CD4-positive, alpha-beta T cell treated with Interleukin-21 for 1 hour (primary cell): ENCODE measurements at places on chromosomes 2 and 18.

DNA sequence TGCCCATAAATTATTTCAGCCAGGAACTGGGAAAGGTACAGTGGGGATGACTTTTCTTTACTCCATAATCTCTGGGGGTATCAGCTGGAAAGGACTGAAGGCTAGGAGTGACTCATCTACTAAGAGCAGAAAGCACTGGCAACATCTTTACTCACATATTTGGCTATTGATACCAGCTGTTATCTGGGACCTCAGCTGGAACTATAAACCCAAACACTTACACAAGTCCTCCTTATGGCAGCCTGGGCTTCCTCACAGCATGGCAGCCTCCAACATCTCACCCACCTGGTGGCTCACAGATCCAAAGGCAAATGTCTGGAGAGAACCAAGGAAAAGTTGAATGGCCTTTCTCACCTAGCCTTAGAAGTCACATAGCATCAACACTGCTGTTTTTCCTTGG lies 379.0 kb upstream of the RND3 start:
- no peak for DNase-seq

DNA sequence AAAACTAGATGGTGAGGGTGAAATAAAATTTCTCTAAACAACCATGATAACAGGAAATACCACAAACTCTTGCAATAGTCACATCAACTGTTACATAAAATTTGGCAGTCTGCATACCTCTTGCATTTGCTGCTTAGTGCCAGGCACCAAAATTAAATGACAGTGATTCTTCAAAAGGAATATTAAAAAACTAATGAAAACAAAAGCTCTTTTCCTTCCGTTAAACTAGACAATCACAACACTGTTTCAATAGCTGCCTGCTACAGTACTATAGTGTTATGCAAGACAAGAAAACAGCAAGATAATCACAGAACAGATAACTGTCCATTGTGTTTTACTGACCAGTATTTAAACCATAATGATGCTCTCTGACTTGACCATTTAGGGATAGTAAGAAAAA lies 239.0 kb upstream of the SMAD7 start:
- no peak for DNase-seq

- no peak for DNase-seq
Observed at GRCh38 chr2:186543561-186544131, 46.2 kb upstream of the ITGAV start.

DNA sequence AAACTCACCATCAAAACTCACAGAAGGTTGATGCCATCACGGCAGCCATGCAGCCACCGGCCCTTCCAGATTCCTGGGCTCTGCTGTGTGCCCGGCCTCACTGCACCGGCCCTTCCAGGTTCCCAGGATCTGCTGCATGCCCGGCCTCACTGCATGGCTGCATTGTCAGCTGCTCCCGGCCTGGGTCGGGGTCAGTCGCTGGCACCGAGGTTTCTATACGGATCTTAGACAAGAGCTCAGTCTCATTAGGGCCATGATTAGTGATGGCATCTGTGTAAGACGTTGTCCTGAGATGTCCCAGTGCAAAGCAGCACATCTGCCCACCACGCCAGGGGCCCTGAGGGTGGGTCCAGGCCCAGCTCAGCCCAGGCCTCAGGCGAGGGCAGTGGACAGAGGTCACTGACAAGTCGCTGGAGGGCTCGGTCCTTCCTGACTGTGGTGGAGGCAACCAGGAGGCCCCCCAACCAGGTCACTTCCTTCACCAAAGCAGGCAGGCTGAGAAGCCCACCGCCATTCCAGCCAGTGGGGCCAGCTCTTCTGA lies 29.4 kb downstream of the TMEM18 start:
- no peak for DNase-seq

- peak; percentile 4 for DNase-seq
Observed at GRCh38 chr2:158214431-158214830, 112.8 kb downstream of the UPP2 start.

- no peak for DNase-seq
Observed at GRCh38 chr18:58856881-58857280, 7.8 kb upstream of the ZNF532 start.
